ENCODE measurements at places on chromosomes 6 and 20.

- no peak for DNase-seq
These were observed 594.5 kb upstream of the MAP3K7 start for GRCh38 chr6:91181416-91181815.

DNA sequence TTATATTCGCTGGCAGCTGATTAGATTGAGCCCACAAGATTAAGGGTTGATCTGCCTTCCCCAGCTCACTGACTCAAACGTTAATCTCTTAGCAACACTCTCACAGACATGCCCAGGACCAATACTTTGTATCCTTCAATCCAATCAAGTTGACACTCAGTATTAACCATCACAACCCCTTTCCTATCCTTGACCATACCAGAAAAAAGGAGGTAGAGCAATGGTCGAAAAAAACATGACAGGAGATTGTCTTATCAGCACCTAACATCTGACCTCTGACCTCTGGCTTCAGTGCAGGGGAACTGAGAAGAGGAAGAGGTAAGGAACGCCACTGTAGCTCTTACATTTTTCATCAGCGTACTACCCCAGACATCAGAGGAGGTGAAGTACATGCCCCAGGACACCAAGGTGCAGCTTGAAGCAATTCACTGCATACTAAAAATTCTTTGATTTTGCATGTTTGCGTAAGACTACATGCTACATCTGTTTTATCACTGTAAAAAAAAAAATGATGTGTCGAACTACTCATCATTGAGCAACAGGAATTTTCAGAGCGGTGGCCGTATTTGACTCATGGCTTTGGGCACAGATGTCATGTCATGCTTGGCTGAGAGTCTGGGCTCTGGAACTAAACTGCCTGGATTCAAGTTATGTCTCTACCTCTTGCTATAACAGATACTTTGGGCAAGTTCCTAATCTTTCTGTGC, 188.0 kb upstream of the TAB2 start:
- DNase-seq = no peak

DNA sequence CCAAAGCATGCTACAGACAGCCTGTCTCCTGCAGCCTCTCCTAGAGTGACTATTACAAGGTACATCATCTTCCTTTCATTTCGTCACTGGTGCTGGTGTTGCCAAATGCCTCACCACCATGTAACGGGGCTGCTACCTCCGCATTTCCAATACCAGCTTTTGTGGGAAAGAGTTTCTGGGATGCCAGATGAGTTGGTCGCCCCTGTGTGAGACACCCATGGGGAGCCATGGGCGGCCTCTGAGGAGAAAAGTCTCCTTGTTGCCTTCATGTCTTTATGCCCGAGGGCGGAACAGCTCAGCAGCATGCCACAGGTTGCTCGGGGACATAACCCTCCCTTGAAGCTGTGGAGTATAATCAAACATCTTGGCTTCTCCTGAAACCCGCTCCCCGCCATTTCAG, 169.6 kb downstream of the THBS2 start:
- no peak for DNase-seq

GRCh38 chr20:22986601-22987000, 48.5 kb upstream of the SSTR4 start:
- no peak for DNase-seq

DNA sequence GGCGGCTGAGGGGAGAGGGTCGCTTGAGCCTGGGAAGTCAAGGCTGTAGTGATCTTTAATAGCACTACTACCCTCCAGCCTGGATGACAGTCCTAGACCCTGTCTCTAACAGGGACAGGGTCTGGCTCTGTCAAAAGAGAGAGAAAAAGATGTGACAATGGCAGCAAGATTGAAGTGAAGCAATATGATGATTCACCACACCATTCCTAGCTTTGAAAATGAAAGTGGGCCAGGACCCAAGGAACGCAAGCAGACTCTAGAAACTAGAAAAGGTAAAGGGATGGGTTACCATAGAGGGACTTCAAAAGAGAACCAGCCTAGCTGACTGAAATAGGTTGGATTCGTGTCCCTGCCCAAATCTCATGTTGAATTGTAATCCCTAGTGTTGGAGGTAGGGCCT, 426.9 kb downstream of the HTR1B start:
- DNase-seq = no peak

Data from left forelimb (tissue), 1 donor.